GM20000 (cell line): ENCODE measurements at places on chromosomes 6 and 20.

DNA sequence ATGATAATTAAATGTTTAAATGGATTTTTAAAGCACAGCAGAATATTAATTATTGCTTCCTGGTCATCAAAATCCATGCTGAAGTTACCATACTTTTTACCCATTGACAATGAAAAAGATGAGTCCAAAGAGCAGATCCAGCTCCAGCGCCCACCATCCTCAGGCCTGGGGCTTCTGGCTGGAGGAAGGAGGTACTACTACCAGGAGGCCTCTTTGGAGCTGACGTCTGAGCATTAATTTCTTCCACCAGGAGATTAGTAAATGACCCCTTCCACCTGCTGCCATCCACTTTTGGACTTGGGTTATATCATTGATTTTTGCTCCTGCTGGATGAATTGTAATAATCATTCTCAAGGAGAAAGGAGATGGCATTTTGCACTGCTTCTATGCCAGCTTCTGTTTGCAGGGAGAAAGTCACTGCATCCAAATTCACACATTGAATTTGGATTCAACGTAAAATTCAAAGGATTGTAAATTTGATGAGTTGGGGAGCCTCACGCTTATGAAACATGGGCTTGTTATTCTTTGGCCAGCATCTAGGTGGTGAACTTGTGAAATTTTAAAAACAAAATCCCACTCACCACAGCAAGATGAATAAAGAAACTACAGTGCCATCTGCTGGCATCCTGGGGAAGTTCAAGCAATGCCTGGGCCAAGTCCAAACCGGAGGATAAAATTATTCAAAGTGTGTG lies 121.8 kb downstream of the SASH1 start:
- DNase-seq = peak; percentile 67

GRCh38 chr20:3803289-3803688 lies 7.2 kb downstream of the CDC25B start:
- no peak for DNase-seq

DNA sequence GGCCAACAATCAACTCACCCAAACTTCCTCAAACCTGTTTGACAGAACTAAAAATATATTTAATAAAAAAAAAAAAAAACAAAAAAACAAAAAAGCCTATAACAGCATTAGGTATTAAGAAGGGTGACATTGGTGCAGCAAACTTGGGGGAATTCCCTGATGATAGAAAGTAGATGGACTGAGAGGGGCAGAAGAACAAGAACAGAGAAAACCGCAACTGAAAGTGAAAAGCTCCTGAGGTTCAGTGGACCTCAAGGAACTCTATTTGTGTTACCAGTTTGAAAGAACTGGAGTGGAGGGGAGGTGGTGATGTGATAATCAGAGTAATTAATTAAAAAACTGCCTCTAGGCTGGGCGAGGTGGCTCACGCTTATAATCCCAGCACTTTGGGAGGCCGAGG lies 53.8 kb downstream of the MACROD2 start:
- DNase-seq = peak; percentile 26

DNA sequence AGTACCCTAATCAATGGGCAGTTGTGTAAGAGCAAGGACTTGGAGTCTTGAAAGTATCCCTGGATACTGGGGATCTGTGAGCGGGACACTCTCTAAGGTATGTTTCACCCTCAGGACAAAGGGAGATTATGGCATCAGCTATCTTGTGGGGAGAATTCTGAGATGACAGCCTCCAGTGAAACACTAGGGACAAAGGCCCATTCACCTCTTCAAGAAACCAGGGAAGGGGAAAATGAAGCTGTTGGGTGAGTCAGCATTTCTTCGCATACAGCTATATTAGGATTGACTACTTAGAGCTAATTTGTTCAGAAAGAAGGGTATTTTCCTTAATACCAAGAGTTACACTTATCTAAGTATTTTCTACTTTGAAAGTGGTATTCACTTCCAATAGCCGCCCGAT lies 35.9 kb downstream of the OPN5 start:
- no peak for DNase-seq

GRCh38 chr6:154414021-154414813 lies 57.6 kb upstream of the IPCEF1 start:
- DNase-seq = no peak

DNA sequence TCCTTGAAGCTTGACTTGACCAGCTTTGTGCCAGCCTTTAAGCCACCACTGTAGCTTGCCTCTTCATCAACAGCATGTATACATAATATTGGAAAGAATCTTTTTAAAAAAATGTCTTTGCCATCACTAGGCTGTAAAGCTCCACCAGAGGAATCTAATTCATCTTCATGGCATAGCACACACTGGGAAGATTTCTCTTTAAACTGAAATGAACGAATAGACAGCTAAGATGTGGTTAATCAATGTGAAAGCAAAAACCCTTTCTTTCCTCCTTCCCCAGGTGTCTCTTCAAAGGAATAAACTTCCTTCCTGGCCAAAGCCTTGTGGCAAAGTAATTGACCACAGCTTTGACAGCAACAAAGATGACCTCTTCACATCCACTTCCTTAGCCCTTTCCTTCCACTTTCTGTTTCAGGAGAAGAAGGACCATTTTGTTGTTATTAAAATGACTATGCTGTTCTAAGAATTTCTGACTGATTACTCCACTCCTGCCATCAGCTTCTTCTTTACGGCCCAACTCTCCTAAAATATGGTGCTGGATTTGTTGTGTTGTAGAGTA lies 428.7 kb upstream of the SOX4 start:
- peak; percentile 24 for DNase-seq
